ENCODE measurements at places on chromosomes 13 and 19. TPM values are rescaled to one million over a fixed set of nuclear protein-coding genes. Genes with fewer than 3 reads are reported as not detected.

The SLC6A16 gene
- total RNA-seq: 1.6 TPM

The KLK3 gene
- not detected for total RNA-seq

The AZU1 gene
- total RNA-seq: not detected

The TMEM255B gene
- total RNA-seq: 85.0 TPM

The CGB1 gene
- total RNA-seq: not detected

The C13orf42 gene
- not detected for total RNA-seq

The KLF5 gene
- total RNA-seq: 1.9 TPM

The FLT3 gene
- not detected for total RNA-seq

The MYADM gene
- 133 TPM for total RNA-seq

The CGB5 gene
- not detected for total RNA-seq

The ZNF285 gene
- total RNA-seq: 3.6 TPM

The CACNG8 gene
- total RNA-seq: 3.0 TPM

The CYP4F3 gene
- not detected for total RNA-seq

The KLK14 gene
- not detected for total RNA-seq

The TLE5 gene
- total RNA-seq: 394 TPM

The SHISA7 gene
- total RNA-seq: not detected

The EDNRB gene
- 2.6 TPM for total RNA-seq

The LILRA1 gene
- total RNA-seq: not detected

The PRTN3 gene
- total RNA-seq: not detected

The ZNF699 gene
- total RNA-seq: 4.7 TPM

The GPR183 gene
- total RNA-seq: not detected

The WTIP gene
- total RNA-seq: 26.9 TPM

The SELENOV gene
- not detected for total RNA-seq

The HPN gene
- total RNA-seq: 0.23 TPM

The OR7C1 gene
- total RNA-seq: not detected

The MZF1 gene
- total RNA-seq: 18.8 TPM

The ZNF439 gene
- not detected for total RNA-seq

The CCDC169 gene
- total RNA-seq: 2.5 TPM

The ZNF256 gene
- total RNA-seq: 3.7 TPM

The ZIC2 gene
- not detected for total RNA-seq

The MEDAG gene
- 30.2 TPM for total RNA-seq

The MATK gene
- not detected for total RNA-seq

The ZNF296 gene
- 1.8 TPM for total RNA-seq

The ZNF577 gene
- 3.2 TPM for total RNA-seq

The MYPOP gene
- 9.6 TPM for total RNA-seq

The RFPL4A gene
- total RNA-seq: not detected

The TNNI3 gene
- total RNA-seq: not detected

The IGFL2 gene
- total RNA-seq: not detected

The FAM216B gene
- not detected for total RNA-seq

The ADGRE3 gene
- total RNA-seq: not detected

The SCEL gene
- not detected for total RNA-seq

The SERTAD1 gene
- 10.0 TPM for total RNA-seq

The NDUFA7 gene
- 60.2 TPM for total RNA-seq

The TEX29 gene
- total RNA-seq: not detected

The CD209 gene
- not detected for total RNA-seq

The PDE4A gene
- 10.0 TPM for total RNA-seq

The CYP4F8 gene
- total RNA-seq: not detected

The TEX26 gene
- not detected for total RNA-seq

The SOX21 gene
- not detected for total RNA-seq

The DKKL1 gene
- total RNA-seq: not detected

The RYR1 gene
- total RNA-seq: not detected

The DCLK1 gene
- total RNA-seq: 3.9 TPM
